ENCODE measurements at places on chromosomes 7 and 10.
A peak's percentile ranks its signal among the peaks of the same experiment; 100 is the strongest.

DNA sequence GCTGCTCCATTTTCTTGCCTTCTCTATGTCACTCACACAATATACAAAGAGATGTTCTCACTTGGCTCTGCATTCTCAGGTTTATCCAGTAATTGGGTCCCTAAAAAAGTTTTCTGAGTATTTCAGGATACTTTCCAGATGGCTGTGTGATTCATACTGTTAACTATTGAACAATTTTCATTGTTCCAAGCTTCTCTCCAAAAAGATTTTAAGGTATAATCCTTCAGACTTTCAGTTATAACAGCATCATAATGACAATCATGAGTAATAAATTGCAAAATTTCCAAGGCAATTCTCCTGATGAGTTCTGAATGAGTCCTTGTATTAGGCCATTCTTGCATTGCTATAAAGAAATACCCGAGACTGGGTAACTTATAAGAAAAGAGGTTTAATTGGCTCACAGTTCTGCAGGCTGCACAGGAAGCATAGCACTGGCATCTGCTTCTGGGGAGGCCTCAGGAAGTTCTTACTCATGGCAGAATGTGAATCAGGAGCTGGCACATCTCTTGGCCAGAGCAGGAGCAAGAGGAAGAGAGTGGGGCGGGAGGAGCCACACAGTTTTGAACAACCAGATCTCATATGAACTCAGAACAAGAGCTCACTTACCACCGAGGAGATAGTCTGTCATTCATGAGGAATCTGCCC is 148.1 kb downstream of the SLC16A9 start:
- no peak for DNase-seq

GRCh38 chr10:77877441-77878344 is 48.9 kb downstream of the DLG5 start:
- DNase-seq = no peak

DNA sequence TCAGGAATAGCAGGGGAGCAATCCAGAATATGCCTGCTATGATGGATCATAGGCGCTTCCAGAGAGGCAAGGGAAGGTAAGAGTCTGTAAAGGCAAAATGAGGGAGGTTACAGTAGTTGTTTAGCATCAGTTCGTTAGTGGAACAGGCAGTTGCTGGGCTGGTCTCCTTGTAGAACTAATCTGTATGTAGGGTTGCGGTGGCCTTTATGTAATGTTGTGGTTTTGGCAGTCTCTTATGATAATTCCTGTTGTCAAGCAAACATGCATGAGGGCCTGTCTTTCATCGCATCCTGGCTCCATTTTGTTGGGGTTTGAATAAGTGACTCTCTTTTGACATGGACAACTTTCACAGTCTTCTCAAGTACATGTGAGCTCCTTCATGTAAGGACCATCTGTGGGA is 427.8 kb upstream of the LRGUK start:
- DNase-seq = no peak

- no peak for DNase-seq
Measured at GRCh38 chr10:64576497-64576896, 1055.3 kb downstream of the REEP3 start.

GRCh38 chr7:44385434-44386138 is 60.2 kb upstream of the CAMK2B start:
- no peak for DNase-seq

DNA sequence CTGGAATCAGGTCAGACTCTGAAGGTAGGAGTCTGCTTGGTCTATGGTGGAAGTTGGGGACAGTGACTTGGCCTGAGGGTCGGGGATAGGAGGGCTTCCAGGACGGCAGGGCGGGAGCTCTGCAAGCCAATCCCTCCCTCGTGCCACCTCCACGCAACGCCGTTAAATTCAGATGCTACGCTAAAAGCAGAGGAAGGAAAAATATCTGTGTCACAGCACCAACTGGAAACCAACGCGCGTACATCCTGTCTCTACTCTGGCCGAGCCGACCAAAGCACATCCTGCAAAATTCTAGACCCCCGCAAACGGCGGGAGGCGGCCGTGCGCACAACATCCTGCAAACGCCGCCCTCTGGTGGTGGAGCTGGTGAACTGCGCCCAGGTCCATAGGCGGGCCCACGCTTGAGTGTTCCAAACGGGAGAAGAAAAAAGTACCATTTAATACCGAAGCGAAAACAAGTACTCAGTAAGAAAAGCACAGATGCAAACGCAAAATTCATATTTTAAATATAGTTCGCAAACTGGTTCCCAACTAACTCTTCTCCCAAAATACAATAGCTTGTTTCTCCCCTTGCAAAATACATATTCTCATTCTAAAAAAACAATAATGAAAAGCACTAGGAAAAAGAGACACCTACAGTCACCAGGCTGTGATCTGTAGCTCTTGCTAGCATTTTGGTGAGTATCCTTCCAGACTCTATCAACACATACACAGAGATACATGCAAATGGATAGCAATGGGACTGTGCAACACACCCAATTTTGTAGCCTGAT is 45.7 kb upstream of the HSPA12A start:
- peak; percentile 42 for DNase-seq

DNA sequence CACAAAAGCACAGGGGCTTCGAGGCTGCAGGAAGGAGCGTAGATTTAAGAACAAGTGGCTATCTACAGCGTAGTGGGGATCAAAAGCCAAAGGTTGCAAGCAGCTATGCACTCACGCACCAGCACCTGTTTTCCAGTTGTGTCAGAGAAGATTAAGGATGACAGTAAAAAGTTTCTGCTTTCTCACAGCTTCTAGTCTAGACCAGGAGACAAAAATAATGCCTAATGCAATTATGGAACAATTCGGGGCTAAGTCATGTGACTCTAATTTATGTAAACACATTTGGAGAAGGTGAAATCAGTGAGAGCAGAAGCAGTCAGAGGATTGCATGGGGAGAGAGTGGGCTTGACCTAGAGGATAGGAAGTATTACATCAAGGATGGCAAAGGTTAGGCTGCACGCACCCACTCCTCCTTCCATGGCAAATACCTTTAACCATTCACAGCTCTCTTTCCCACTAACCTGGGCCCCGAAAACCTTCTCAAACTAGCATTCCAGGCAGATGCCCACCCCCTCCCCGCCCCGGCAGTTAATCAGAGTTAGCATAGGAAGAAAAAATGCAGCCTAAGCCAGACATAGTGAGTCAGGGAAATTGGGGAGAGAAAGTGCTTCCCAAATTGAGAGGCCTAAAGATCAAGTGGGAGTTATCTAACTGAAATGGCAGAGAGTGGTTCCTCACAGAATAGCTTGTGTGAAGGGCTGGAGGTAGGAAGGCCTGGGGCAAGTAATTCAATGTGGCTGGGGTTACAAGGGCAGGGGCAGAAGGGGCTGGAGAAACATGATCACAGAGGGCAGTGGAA is 48.2 kb upstream of the GPAM start:
- DNase-seq = no peak

DNA sequence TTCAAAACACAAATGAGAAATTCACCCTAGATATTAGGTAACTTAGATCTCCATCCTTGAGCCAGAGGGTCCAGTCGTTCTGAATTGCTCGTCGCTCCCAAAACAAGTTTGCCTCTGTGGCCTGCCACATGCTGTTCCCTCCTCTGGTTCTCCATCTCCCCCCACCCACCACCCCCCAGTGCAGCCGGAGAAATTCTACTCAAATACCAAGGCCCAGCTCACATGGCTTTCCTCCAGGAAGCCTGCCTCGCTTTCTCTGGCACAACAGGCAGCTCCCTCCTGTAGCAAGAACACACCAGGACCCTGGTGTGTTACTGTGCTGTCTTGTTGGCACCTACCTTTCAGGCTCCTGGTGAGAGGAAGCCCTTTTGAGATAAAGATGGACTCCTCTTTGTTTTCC is 52.7 kb upstream of the C10orf90 start:
- DNase-seq = no peak

DNA sequence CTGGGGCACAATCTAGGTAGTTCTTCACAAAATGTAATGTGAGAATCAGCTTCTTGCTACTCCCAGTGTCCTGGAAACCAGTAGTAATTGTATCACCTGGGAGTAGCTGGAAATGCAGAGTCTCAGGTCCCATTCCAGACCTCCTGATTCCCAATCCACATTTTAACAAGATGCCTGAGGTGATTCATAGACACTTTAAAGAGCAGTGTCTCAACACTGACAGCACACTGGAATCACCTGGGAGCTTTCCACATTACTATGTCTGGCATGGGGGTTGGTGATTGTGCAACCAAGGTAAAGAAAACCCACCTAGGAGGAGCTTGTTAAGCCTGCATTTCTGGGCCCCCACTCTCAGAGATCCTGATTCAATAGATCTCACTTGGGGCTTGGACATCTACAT is 11.1 kb downstream of the DPY19L1 start:
- DNase-seq = no peak

DNA sequence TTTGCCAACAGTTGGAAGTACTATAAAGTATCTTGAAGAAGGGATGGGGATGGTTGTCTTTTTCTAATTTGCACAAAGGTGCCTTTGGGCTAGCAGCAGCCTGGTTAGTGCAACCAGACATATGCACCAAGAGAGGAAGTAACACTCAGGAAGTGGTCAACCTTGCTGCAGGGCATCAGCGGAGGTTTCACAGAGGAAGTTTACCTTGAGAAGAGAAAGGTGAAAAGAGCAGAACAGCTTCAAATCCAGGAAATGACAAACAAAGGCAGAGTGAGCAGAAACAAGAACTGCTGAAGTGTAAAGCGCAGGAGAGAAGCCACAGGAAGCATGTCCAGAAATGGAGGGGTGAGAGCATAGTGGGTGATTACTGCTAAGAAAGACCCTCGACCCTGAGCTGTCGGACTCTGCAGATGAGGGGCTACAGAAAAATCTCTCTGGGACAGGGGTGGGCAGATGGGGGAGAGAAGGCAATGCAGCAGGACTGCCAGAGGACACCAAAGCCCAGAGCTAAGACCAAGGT is 66.9 kb downstream of the STK17A start:
- no peak for DNase-seq

DNA sequence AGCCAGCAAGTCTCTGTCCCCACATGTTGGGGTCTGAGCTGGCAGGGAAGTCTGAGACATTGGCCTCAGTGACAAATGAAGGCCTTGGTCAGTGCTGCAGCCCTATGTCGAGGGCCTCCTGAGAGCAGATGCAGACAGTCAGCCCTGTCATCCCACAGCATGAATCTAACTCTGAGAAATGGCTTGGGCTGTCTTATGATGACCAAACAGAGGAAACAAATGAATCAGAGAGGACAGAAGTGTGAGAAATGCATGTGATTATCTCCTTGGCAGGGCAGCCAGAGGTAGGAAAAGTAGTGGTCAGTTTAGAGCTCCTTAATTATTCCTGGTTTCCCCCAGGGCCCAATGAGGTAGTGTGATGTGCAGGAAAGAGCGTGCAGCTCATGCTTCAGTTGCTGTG is 287.6 kb downstream of the SORCS3 start:
- DNase-seq = no peak

GRCh38 chr10:60834401-60834800 is 56.1 kb downstream of the CDK1 start:
- no peak for DNase-seq

- no peak for DNase-seq
Measured at GRCh38 chr7:141452911-141453310, 98.3 kb upstream of the AGK start.

DNA sequence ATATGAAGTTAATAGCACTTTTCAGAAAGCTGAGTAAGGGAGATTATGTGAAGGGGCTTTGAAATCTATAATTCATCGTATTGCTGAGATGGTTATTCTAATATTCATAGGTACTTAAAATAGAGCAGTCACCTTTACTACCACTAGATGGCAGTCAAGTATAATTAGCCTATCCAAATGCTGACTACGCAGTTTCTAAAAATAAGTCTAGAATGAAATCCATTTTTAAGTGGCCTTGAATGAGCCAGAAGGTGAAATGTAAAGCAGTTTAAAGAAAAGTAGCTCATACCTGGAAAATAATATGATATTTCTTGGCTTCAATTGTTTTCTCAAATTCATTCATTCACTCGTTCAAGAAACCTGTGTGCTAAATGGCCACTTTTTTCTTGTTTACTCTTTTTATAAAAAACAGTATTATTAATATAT is 1277.1 kb downstream of the GATA3 start:
- no peak for DNase-seq

DNA sequence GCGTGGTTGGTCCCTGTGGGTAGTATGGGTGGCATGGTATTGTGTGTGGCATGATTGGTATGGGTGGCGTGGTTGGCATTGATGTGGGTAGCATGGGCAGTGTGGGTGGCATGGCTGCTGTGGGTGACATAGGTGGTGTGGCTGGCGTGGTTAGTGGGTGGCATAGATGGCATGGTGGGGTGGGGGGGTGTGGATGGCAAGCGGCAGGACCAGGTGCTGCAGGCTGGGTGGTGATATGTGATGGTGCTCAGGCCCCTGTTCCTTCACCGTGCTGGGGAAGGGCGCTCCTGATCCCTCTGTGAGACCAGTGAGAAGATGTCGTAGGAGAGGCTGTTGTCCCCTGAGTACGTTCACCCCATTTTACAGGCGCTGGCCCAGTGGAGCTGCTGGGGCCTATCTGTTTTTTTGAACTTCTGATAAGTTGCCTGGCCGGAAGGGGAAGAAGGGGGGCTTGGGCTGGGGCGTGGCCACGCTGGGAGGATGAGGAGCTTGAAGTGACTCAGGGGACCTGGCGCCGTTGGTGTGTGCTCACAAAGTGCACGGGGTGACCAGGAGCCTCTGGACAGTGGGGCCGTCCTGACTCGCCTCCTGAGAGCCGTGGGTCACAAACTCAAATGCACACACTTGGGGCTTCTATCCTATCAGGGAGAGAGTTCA is 17.5 kb downstream of the INPP5A start:
- peak; percentile 42 for DNase-seq

DNA sequence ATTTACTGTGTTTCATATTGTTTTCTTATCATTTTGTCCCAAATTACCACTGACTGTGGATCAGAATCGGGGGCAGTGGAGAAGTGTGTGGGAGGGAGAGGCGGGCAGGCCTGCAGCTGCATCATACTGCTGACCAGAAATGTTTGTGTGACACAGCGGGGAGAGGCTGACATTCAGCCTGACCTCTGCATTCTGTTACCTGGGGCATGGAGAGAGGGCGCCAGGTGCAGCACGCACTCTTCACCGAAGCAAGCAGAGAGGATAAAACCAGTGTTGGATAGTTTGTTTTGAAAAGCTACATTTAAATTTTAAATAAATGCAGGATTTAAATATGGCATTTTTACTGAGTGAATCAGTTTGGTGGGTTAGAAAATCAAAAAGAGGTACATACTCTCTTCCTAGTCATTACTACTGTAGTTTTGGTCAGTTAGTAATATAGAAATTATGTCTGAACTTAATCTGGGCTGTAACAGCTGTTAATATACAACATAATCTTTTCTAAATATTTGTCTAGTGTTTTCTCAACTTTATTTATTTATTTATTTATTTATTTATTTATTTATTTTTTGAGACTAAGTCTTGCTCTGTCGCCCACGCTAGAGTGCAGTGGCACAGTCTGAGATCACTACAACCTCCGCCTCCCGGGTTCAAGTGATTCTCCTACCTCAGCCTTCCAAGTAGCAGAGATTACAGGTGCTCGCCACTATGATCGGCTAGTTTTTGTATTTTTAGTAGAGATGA is 8.8 kb upstream of the STMP1 start:
- no peak for DNase-seq
